ENCODE measurements at places on chromosomes 12 and 14. TPM values are rescaled to one million over a fixed set of nuclear protein-coding genes. Genes with fewer than 3 reads are reported as not detected.

DNA sequence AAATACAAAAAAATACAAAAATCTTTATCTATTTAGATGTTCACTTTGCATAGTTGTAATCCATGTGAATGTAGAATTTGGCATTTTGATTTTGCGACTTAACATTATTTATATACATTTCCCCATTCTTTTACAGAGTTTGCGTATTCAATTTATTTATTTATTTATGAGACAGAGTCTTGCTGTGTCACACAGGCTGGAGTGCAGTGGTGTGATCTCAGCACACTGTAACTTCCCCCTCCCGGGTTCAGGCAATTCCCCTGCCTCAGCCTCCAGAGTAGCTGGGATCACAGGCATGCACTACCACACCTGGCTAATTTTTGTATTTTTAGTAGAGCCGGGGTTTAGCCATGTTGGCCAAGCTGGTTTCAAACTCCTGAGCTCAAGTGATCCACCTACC, 25.3 kb upstream of the STRN3 start:
- DNase-seq, result no peak

GRCh38 chr14:69635981-69636639, 24.7 kb downstream of the SUSD6 start:
- DNase-seq, result no peak

GRCh38 chr14:40733206-40733605, 873.5 kb upstream of the LRFN5 start:
- no peak for DNase-seq

DNA sequence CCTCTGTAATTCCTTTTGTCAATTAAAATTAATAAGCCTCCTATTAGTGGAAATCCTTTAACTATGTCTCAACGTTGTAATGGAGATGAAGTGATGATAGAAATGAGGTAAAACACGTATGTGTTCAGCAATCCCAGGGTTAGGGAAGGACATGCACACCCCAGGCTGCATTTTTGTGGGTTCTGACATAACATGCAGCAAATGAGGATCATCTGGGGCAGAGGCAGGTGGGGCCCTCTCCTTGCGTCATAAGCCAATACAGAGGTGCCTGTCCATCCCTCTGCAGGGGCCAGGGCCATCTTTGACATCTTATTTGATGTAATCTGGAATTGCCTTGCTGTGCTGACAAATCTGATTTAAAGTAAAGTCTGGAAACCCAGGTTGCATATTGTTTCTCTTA, 73.2 kb downstream of the MYRFL start:
- DNase-seq, result no peak

Gene CCER1
- not detected for total RNA-seq

- no peak for DNase-seq
Measured at GRCh38 chr14:53683229-53683628, 273.4 kb downstream of the BMP4 start.

GRCh38 chr12:128763395-128763794, 60.4 kb downstream of the SLC15A4 start:
- DNase-seq, result no peak

Gene C12orf56
- total RNA-seq, result not detected

DNA sequence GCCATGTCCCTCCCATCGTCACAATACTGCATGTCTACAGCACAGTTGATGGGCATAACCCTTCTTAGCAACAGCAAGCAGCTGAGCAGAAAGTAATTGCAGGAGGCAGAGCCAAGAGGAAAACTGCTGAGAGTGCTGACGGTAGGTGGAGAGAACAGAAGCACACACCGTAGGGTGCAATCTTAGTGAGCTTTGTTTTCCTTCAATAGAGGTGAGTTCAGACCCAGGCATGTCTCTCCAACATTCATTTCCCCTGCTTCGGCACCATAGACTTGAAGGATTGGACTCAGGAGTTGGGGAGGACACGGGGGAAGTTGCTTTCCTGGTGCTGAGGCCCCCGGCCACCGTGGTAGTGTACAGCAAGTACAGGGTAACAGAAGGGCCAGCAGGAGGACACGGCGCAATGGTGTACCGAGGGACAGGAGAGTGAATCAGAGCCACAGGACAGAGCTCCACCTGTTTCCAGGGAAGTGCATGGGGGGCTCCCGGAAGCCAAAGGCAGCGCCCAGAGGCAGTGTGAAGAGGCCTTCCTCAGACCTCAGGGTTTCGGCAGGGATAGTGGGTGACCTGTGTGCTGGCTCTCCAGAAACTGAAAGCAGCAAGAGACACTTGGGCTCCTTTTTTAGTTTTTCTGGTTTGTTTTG, 36.3 kb upstream of the SINHCAF start:
- no peak for DNase-seq

Gene WNT1
- not detected for total RNA-seq

DNA sequence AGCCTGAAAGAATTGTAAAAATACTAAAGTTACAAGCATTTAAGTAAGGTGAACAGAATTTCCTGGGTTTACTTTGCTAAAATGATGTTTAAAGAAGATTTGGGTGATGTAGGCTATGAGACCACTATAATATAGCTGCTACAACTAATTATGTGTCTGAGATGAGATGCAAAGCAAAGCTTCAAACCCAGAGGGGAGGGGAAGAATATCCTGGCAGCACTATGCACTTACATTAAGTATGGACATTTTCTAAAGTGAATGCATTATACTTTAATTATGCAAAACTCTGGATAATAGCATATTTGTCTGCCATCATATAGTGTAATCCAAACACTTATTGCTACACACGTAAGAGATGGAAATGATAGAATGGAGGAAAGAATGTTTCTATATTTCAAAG, 1003.7 kb downstream of the GALC start:
- no peak for DNase-seq

Gene INSM2
- not detected for total RNA-seq

All from Right ventricle myocardium inferior (tissue), 1 donor.